ENCODE measurements at places on chromosomes 5 and 9. TPM values are rescaled to one million over a fixed set of nuclear protein-coding genes. Genes with fewer than 3 reads are reported as not detected.
A peak's percentile ranks its signal among the peaks of the same experiment; 100 is the strongest.

- no peak for DNase-seq
Measured at GRCh38 chr5:142757564-142757963, 12.6 kb upstream of the ARHGAP26 start.

GRCh38 chr5:7388553-7388952 lies 7.4 kb upstream of the ADCY2 start:
- DNase-seq = no peak

- DNase-seq = no peak
Measured at GRCh38 chr9:77708064-77708815, 60.1 kb upstream of the GNA14 start.

GRCh38 chr9:70557661-70558369 lies 143.4 kb upstream of the KLF9 start:
- DNase-seq = no peak

DNA sequence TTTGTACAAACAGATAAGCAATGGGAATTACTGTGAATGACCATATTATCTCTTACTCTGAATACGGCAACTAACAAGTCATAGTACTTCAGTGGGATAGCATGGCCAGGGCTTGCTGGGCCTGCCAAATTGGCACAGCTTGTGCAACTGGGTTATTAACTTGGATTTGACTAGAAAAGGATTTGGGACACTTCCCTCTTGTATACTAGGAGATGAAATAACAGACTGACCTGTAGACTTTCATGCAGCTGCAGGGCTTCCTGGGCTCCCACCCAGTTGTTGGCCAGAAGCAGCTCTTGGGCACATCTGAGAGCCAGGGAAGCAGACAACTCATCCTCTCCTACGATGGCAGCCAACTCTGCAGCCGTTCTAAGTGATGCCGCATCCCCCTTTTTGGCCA lies 39.8 kb downstream of the CNOT8 start:
- DNase-seq = no peak

GRCh38 chr9:137435980-137436760 lies 5.0 kb downstream of the ENTPD8 start:
- no peak for DNase-seq

DNA sequence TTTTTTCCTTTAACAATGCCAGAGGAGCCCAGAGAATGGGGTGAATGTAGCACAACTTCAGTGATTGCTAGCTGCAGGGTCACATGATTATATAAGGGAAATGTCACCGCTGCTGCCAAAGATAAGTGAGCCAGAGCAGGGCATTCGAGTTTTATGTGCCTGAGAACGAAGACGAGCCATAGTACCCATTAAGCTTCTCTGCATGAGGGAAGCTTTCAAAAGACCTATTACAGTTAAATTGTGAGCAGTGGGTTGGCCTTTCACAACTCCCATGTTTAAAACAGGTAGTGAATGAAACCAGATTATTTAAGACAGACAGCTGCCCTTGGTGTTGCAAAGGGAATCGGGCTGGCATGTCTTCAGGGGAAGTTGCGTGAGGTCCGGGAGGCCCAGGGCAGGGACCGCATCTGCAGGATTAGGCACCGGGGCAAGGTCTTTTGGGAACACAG lies 82.4 kb upstream of the TNFAIP8 start:
- DNase-seq = no peak

DNA sequence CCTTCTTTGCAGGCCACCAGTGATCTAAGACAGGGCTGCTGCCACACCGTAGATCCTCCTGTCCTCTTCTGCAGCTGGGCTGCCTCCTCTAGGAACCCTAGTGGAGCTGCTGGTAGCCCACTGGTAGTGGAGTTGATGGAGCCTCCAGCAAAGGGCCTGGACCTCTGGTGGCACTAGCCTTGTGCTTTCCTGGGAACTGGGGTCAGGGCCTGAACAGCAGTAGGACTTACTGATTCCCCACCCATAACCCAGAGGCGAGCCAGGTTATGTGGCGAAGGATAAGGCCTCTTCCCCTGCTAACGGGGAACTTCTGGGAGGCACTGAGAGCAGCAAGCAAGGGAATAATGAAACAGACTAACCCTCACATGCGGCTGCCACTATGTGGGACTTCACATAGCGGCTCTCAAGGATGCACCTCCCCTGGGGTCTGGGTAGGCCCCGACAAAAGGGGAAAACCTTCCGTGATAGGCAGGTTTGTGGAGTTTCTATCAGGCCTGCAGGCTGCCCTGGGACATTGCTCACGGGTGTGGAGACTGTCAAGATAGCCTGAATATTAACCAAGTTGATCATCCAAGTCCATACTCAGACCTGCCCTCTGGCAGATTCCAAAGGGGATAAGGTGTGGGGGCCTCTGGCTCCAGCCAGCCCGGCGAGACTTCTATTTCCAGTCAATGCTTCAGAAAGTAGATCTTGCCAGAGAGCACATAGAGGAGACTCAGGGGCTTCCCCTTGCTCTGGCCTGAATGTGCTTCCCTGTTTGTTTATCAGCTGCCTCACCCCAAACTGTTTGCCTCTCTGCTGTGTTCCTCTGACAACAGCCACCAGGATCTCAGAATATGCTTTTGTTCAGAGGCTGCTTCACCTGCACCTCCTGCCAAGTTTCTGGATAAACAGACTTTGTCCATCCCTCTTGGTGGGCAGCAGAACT lies 7.4 kb downstream of the SLC22A4 start:
- no peak for DNase-seq

- no peak for DNase-seq
Measured at GRCh38 chr5:158373608-158374395, 514.9 kb upstream of the CLINT1 start.

DNA sequence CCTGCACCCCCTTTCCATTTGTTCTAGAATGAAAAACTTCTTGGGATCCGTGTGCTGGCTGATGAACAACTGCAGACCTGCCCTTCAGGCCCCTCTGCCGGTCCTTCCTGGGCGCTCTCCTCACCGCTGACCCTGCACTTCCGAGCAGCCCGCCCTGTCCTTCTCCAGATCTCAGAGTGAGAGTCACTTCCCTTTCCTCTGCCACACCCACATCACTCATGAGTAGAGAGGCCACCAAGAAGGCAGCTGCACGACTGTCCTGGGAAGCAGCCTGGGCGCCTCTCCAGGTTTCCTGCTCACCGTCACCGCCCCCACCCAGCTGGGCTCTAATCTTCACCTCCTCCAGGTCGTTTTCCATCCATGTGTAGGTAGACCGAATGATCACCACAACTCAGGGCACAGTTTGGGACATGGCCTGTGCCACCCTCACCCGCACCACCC lies 35.0 kb upstream of the NSMF start:
- peak; percentile 59 for DNase-seq

DNA sequence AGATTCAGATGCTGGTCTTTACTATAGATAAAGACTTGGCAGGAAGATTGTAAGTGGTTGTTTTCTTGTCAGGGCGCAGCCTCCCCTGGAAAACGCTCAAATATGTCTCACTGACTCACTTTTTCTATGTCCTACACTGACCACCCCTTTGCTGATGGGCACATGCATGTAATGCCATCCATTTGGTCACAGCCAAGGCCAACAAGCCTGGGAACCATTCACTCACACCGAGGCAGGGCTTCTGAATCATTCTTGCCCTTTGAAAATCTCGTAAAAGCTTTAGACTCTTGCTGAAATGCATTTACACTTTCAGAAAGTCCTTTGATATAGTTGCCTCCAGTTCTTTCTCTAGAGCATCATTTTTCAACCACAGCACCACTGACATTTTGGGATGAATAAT lies 249.4 kb downstream of the ACTL7B start:
- no peak for DNase-seq

- DNase-seq = no peak
Measured at GRCh38 chr5:128228008-128228407, 144.4 kb downstream of the SLC12A2 start.

- DNase-seq = no peak
Measured at GRCh38 chr5:173736923-173737412, 120.5 kb upstream of the BOD1 start.

GRCh38 chr5:92369587-92369986 lies 986.5 kb upstream of the ARRDC3 start:
- DNase-seq = no peak

GRCh38 chr9:8062459-8062858 lies 262.9 kb upstream of the DMAC1 start:
- no peak for DNase-seq

DNA sequence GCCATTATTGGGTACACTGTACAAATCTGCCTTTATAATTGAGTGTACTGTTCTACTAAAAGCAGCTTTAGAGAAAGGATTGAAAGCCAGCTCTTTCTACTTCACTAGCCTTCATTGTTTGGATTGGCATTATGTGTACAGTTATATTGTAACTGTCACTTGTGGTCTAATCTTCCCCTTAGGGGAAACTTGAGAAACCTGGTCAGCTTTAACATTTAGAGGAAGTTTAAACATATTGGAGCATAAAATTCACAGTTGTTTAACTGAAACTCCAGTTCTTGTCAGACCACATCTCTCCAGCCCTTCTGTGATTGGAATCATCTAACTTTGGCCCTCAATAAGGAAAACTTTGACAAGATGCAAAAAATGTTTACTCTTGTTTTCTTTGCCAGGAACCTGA lies 24.6 kb downstream of the PIK3R1 start:
- no peak for DNase-seq

- DNase-seq = no peak
Measured at GRCh38 chr5:7419846-7420245, 23.9 kb downstream of the ADCY2 start.

DNA sequence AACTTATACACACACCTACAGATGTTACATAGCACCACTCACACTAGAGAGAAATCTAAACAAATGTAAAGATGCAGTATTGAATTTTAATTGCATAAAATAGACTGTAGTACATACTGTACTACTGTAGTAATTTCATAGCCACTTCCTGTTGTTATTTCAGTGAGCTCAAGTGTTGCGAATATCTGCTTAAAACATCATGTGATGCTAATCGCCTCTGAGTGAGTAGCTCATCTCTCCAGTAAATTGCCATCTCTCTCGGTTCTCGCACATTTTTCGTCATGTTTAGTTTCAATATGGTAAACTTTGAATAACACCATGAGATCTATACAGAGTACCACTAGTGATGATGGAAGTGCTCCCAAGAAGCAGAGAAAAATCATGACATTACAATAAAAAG lies 22.0 kb upstream of the ARHGEF28 start:
- no peak for DNase-seq

DNA sequence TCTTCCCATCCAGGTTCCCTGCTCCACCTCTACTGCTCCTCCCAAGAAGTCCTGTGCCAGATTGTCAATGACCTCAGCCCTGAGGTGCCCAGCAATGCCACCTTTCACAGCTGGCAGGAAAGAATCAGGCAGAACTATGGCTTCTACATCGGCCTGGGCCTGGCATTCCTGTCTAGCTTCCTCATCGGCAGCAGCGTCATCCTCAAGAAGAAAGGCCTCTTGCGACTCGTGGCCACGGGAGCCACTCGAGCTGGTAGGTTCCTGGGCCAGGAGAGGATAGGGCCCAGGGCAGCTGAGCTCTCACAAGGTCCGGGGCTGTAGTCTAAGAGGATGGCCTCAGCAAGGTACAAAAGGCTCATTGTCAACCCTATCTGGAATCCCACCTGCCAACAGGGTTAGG lies 3.1 kb downstream of the NIPAL4 start:
- DNase-seq = no peak

- DNase-seq = no peak
Measured at GRCh38 chr5:68396722-68397121, 181.2 kb downstream of the PIK3R1 start.

DNA sequence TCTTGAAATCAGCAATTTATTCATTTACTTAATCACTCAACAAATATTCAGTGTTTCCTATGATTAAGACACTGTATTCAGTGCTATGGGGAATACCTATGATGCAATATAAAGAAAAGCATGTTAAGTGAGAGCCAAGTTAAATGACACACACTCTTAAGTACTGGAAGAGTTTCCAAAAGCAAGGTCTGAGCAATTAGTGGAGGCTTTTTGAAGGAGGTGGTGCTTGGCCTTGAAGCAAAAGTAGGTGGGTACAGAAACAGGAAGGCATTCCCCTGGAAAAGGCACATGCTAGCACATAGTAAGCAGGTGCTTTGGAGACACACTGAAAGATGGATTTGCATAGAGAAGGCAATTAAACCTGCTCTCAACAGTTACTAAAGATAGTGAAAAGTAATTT lies 4.0 kb downstream of the TSLP start:
- no peak for DNase-seq

GRCh38 chr9:128719919-128720605 lies 3.9 kb downstream of the ZDHHC12 start:
- DNase-seq = no peak

DNA sequence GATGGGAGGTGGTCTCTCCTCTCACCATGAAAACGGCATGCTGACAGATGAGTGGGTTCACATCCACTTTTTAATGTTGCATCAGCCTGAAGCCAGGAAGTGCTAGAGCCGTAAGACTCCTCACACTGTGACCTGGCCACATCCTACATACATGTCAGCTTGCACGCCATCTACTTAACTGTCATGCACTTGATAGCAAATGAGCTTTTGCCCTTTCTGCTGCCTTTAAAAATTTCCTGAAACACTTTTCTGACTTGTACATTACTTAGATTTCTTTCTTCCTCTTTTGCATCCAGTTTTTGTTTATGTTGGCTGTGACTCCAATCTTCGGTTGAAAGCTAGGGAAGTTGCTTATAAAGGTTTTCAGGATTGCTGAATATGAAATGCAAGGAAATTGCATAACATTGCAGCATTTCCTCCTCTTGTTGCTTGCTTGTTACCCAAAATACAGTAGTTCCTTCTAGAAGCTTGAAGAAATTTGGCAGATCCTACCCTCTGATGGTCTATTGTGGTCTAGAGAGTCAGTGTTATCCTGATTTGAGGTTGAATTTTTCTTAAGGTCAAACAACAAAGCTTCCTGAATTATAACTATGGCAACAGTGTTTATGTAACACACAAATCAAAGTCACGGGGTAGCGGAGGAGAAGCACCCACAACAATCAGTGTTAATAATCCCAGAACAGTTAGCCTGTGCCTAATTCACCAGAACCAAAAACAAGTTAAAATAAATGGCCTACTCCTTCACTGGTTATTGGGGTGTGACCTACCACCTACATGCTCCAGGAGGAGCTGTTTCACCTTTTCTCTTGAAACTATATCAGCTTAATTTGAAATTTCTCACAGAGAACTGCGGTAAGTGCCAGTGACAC lies 232.5 kb downstream of the ARHGAP26 start:
- peak; percentile 41 for DNase-seq

GRCh38 chr5:137142764-137143605 lies 356.1 kb downstream of the SPOCK1 start:
- DNase-seq = peak; percentile 75

The NUTM2F gene
- not detected for polyA plus RNA-seq

The CTSV gene
- not detected for polyA plus RNA-seq

The ZNF366 gene
- polyA plus RNA-seq = 2.1 TPM

The SLC12A2 gene
- polyA plus RNA-seq = 4.2 TPM

The PCDHA13 gene
- polyA plus RNA-seq = 0.01 TPM

The GADD45G gene
- 37.3 TPM for polyA plus RNA-seq

The DDX4 gene
- polyA plus RNA-seq = not detected

Data from heart left ventricle (tissue), 16 donors.